ENCODE measurements at places on chromosomes 4 and X.

- no peak for DNase-seq
Measured at GRCh38 chr4:1047976-1048772, 36.7 kb downstream of the FGFRL1 start.

- DNase-seq: no peak
Measured at GRCh38 chrX:20863649-20864048, 510.6 kb upstream of the CNKSR2 start.

GRCh38 chr4:88812420-88812819 lies 114.8 kb upstream of the NAP1L5 start:
- DNase-seq: no peak

DNA sequence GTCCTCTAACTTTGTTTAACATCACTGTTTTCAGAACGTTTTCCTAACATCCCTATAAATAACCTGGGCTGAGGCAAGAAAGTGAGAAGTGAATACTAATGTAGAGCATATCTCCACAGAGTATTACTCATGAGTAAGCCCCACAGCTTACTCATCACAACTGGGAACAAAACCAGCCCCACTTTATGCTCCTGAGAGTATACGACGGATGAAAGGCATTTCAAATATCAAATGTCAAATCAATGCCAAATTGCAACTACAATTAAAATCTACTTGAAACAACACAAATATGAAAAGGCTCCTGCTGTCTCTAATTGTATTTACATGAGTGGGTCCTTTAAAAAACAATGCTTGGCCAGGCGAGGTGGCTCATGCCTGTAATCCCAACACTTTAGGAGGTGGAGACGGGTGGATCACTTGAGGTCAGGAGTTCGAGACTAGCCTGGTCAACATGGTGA lies 41.2 kb downstream of the SH3RF1 start:
- no peak for DNase-seq

GRCh38 chrX:71183341-71183740 lies 38.7 kb downstream of the NLGN3 start:
- DNase-seq: no peak

DNA sequence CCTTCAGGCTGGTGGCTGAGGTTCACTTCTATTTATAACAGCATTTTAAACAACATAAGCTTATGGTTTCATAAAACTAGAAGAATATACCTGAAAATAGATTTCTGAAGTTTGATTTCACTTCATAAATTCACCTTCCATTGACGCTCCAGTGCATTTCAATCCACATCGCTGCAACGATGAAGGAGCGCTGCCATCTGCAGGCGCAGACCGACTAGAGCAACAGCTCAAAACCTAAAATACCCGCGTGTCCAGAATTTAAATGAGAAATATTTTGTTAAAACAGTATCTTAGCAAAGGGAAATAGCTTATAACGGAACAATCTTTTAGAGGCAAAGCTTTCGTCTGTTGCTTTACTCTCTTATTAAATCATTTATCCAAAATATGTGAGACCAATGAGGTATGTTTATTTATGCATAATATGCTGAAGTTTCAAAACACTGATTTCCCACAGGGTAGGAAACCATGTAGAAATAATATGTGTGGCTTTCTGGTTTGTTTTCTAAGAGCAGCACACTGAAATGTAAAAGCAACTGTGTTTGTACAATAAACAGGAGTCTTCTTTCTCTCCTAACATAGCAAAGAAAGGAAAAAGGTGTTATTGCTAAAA lies 816.4 kb upstream of the FRG1 start:
- DNase-seq: no peak

GRCh38 chr4:33961761-33962160 lies 2282.6 kb downstream of the ARAP2 start:
- no peak for DNase-seq

DNA sequence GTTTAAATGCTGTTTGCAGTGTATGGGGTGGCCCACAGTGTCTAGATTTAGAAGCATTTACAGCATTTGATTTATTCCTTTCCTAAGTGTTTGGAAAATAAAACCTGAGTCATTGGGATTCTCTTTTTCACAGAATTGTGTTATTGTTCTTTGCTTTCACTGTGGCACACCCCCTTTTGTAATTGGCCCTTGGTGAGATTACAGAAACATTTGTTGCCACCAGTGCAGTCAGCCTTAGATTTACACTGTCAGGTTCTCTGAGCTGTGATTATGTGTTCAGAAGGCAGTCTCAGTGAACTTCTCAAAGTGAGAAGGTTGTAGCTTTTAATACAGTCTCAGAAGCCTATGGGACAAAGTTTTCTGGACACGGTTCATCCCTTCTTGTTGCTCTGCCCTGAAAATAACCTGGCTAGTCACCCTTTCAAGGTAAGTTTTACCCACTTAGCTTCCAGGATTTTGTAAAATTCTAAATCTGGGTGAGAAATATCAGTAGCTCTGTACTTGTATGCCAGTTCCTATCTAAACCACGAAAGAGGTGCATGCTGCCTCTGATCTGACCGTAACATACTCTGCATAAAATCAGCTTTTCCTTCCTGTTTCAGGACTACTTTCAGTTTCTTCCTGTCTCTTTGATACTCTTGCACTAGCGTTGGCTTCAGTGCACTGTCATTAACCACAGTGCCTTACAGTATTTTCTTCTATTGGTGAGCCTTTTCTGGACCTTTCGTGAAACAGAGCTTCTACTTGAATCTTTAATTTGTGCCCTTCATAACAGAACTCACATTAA lies 12.6 kb downstream of the RUFY3 start:
- no peak for DNase-seq

DNA sequence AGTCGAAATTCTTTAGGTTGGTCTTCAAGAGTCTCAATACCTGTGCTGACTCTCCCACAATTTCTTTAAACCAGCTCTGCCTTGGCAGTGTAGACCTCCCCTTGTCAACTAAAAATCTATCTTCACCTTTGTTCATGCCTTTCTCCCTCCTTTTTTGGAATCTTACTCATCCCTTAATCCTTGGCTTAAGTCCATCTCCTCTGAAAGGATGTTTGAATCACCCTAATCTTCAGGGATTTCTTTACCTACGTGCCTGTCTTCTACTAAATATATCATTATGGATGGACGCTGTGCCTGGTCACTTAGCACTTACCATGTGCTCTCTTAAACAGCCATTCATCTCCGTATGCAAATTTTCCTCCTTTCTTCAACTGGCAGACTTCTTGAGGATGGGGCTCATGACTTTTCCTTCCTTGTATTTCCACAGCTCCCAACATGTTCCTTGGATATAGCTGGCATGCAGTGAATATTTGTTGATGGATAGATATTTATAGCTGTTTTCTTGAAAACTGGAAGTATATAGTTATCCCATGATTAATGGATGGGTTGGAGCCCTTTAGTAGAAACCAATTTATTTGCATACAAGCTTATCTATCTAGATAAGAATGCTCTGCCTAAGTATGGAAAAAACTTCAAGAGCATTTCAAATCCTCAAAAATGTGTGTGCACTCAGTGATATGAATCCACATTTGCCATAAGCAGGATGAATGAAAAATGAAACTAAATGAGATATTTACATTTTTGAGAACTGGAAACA lies 166.6 kb downstream of the SPRY1 start:
- DNase-seq: no peak

Data from ureter (tissue), 1 donor.